GF-D8 (cell line): ENCODE measurements at places on chromosomes 6 and 20.

DNA sequence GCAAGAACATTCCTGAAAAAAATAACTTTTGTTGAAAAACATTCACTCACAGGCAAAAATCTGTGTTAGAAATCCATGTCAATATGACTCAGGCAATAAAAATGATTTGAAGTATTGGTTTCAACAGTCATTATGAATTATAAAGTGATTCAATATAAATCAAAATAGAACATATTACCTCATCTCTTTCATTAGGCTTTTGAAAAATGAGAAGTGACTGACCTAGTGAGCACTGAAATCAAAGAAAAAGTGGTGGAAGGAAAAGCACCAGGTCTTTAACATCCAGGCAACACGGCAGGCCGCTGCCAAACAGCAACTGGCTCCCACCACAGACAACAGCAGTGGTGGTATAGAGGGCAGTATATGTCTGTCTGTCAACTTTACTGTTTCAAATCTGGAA lies 68.9 kb downstream of the MAN1A1 start:
- no peak for DNase-seq

GRCh38 chr20:4937407-4938319 lies 63.6 kb downstream of the SLC23A2 start:
- DNase-seq: no peak

- DNase-seq: no peak
These were observed 47.7 kb downstream of the STMND1 start for GRCh38 chr6:17149571-17149970.

GRCh38 chr6:24356310-24356973 lies 1.4 kb downstream of the DCDC2 start:
- no peak for DNase-seq

DNA sequence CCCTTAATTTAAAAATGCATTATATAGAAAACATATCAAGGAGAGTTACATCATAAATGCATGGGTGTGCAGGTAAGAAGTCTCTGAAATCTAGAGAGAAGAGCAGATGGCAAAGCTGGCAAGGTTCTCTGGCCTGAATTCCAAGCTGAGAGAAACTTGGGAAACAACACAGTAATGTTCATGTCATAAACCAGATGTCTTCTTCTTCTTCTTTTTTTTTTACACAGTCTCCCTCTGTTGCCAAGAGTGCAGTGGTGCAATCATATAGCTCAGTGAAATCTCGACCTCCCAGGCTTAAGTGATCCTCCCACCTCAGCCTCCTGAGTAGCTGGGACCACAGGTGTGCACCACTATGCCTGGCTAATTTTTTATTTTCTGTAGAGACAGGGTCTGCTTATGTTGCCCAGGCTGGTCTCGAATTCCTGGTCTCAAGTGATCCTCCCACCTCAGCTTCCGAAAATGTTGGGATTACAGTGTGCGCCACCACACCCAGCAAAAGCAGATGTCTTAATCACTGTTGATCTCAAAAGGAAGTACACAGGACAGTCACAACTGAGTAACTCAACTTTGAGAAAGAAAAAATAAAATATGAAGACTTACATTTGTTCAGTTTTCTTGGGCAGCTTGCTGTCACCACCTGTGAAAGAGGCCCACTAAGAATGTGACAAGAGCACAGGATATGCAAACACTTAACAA lies 77.3 kb downstream of the DNAAF9 start:
- peak; percentile 32 for DNase-seq

DNA sequence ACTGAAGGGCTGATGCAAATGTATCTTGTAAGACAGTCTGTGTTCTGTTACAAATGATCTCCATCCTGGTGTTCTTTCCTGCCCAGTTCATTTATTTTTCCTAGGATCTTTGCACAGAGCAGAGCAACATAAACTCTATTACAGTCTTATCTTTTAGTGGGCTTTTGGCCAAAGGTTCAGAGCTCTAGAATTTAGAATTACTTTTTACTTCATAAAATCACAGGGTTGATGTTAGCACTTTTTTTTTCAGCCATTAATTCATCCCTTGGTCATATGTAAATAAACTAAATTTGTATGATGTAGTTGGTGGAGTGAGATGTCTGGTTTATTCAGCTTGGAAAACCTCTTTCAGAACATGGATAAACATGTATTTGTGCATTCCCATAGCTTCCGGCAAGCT lies 181.9 kb downstream of the ZFAND3 start:
- DNase-seq: no peak

DNA sequence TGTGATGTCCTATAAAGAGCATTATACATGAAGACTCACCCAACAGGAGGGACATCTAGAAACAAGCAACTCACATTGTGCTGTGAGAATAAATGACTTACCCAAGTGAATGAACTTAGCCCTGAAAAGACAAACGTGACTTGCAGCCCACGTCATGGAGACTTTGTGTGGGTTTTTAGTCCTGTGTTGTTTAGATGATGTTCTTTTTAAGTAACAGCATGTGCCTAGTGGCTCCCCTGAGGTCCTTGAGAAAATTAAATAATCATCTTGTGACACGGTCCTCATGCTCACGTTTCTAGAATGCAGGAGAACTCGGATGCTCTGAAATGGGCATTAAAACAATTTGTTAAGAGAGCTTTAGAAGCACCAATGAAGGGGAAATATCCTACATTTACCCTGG lies 165.1 kb downstream of the SASH1 start:
- no peak for DNase-seq

GRCh38 chr6:150690681-150691080 lies 91.0 kb downstream of the PLEKHG1 start:
- DNase-seq: no peak

DNA sequence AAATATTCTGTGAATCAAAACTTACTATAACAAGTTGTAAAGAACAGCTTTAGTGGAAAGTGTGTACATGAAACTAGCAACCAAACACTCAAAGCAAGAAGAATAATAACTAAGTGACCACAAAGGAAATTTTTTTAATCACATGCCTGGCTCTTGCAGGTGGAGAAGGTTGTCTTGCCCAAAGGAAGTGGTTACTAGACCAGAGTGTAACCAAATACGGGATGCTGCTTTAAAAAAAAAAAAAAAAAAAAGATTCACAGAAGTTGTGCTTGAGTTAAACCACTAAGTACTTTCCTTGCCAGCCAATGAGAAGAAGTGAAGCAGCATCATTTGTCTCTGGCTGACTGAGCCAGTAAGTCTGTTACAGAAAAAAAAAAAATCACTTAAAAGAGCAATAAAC lies 19.1 kb upstream of the HLA-DQB1 start:
- DNase-seq: no peak

DNA sequence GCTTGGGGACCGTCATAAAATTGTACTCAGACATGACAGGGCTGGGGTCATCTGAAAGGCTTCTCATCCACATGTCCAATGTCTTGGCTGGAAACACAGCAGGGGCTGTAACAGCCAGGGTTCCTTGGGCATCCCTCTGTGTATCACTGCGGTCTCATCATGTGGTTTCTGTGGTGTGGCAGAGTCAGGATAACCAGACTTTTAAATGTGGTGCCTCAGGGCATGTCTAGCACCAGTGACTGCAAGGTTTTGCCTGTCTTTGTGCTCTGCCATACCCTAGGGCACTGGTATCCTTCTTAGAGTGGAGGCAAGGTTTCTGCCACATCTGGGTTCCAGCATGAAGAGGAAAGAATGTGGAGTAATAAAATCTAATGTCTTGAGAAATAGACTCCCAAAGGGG lies 124.2 kb downstream of the PLEKHG1 start:
- no peak for DNase-seq

DNA sequence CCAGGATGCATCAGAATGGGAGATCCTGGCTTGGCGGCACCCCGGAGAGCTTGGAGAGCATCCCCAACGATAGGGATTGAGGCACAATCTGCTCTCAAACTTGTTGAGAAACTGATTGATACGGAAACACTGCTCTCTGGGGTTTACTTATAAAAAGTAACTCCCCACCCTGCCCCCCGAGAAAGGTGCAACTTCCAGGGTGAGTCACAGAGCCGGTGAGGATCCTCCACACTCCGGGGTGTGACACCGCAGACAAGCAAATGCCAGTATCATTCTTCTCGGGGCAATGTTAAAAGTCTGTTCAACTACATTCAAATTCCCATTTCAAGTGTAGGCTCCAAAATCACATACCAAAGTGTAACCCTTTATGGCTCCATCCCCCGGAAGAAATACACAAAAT lies 84.4 kb upstream of the MLN start:
- DNase-seq: no peak

GRCh38 chr6:45326698-45327417 lies 1.3 kb upstream of the RUNX2 start:
- DNase-seq: no peak

DNA sequence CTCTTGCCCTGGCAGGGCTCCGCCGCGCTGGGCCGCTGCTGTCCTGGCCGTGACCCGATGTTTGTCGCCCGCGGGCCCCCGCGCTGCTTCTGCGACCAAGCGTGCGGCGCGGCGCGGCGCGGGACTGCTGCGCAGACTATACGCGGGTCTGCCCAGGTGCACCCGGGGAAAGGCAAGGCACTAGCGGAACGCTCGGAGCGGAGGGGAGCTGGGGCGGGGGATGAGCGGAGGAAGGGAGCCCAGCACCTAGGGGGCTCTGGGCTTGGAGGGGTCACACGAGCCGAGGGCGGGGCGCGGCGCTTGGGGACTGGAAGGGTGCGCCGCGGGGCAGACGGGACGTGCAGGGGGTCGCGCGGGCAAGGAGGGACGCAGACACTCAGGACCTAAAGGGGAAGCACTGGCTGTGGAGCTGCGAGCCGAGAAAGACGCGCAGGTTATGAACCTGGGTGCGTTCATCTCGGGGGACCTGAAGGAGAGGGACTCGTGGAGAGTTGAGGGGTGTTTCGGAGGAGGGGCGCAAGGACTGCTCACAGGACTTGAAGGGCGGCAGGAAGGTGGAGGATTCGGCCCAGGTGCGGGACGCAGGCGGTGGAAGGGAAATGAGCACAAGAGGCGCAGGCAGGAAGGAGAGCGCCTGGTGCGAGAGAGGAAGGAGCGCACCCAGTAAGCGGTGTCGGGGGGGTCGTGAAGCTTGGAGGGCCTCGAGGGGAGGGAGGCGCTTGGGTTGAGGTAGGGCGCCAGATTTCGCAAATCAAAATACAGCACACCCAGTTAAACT lies 40.8 kb upstream of the ZNFX1 start:
- no peak for DNase-seq

GRCh38 chr20:16709017-16709416 lies 20.8 kb upstream of the SNRPB2 start:
- DNase-seq: no peak

DNA sequence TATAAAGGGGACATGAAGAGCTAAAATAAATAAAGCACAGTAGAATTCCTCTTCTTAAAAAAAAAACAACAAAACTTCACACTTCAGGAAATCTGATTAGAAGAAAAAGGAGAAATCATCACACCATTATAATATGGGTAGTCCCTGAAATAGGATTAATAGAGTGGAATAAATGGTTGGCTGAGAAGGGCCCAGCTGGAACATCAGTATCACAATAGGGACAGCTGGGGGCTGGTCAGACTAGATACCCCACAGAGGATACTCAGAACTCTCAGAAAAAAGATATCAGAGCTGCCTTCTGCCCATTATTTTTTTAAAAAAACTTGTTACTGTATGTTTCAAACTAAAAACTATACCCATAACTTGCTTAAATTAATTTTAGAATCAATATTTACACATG lies 75.2 kb downstream of the DST start:
- no peak for DNase-seq

DNA sequence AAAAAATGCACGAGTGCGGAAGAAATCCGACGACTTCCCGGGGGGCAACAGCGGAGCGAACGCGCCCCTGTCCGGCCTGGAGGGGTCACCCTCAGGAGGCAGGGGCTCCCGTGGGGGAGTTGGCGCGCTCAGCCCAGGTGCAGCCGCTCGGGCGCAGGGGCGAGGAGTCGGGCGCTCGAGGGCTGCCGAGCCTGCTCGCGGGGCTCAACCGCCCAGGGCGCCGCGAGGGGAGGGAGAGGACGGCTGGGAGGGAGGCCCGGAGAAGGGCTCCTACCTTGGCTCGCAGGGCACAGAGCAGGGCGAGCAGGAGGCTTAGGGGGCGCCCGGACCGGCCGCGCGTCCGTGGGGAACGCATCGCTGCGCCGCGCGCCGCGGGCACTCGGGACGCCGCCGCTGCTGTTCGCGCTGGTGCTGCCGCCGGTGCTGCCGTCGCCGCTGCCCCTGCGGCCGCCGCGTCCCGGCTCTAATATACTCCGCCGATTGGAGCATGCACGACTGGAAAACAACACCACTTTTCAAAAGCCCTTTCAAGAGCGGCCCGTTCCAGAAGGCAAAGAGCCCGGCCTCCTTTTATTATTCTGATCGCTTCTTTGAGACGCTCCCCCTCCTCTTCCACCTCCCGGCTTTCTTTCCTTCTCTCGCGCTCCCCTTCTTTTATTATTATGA lies 490 bp downstream of the JAG1 start:
- DNase-seq: no peak

GRCh38 chr20:42138729-42139128 lies 520.6 kb upstream of the CHD6 start:
- DNase-seq: no peak

DNA sequence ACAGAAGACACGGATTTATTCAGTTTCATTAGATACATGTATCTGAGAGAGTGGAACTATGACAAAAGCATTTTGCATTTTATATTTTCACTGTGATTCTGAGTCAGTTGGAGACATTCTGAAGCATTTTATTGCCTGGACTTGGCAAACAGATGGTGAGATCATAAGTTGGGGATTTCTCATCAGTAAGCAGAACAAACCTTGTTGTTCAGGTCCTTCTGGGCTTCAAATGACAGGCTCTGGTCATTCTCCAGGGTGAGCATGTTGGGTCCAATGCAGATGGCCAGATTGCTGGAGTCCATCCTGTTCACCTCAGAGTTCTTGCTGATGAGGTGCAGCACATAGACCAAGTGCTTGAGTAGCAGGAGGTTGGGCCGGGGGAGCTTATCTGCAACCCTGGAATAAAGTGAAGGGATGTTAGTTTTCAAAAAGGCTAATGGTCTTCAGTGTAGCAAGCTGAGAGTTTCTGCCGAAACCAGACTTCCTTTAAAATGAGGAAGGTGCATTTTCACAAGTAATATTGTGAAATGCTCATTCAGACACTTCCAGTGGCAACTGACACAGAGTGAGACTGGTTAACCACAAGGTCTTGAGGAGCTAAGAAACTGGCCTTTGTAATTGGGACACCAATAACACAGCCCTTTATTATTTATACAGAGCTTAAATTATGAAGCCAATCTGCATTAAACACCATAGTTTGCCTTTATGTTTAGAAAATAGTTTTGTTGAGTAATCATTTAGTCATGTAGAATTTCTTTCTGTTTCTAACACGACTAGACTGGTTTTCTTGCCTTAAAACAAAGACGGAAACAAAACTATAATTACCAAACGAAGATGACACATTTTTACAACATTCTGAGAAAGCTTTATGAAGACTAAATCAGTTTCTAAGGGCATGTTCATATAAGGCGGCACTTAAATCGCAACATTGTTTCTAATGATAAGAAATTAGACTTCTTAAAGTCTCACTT lies 5.6 kb downstream of the TAGAP start:
- DNase-seq: peak; percentile 98

DNA sequence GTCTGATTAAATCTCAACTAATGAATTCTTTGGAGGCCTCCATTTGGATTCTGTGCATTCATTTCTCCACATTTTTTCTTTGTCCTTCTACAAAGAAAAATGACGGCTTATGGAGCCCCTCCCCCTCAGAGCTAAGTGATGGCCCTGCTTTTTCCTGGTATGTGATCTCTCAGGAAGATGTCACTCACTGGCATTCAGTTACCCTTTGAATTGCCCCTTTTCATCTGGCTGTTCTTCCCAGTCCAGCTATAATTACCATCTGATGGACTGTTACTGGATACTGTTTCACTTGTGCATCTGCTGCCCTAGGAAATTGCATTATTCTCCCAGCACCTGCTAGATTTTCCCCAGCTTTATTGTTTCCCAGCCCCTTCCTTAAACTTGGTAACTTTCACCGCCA lies 151.9 kb downstream of the CFAP61 start:
- no peak for DNase-seq
